ENCODE measurements at places on chromosomes 3 and 15.

DNA sequence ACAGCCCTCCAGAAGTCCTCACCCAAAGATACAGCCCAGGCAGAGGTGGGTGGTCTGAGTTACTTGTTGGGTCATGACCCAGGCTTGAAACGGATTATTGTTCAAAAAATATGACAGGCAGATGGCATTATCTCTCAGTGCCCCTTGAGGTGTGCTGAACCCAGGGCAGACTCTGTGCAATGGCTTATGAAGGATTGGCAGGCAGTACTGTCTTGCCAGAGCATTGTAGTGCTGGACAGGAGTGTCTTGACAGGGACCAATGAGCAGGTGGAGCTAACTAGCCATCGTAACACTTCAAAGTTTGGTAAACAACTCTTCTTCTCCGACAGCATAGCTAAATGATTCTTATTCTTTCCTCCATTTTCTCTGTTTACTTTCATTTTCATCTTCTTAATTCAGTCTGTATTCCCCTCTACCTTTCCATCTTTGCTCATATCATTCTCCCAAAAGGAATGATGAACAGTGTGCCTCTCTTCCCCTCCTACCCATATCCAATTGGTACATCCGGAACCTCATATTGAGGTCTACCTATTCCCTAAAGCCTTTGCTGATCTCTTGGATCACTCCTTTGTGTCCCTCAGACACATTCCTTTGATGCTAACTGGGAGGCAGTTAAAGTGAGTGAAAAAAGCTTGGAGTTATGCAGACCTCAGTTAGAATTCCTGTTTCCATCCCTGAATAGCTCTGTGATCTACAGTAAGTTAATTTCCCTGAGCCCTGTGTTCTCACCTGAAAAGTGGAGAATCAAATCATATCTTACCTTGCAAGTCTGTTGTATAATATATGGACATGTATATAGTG is 2.6 kb upstream of the IL20RB start:
- ATAC-seq: no peak

DNA sequence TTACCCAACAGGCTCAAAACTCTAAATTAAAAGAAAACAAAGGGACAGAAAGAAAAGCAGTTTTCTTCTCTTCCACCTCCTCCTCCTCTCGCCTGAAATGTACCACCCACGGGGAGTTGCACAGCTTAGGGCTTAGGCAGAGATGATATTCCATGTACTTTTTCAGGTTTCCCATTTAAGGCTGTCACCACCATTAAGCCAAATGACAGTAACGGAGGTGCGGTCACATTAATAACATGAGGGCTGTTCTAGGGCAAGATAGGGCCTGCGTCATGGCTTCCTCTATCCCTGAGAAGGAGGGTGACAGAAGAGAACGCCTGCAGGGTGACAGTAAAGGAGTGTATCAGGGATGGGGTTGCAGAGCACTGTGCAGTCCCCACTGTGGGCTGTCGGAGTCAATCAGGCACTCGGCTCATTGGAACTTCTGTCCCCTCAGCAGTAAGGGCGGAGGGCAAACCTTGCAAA is 51.7 kb upstream of the TJP1 start:
- no peak for ATAC-seq

GRCh38 chr3:149621218-149622005 is 36.4 kb downstream of the WWTR1 start:
- peak; percentile 35 for ATAC-seq

- ATAC-seq: no peak
Measured at GRCh38 chr3:125068265-125068664, 12.5 kb upstream of the HEG1 start.

DNA sequence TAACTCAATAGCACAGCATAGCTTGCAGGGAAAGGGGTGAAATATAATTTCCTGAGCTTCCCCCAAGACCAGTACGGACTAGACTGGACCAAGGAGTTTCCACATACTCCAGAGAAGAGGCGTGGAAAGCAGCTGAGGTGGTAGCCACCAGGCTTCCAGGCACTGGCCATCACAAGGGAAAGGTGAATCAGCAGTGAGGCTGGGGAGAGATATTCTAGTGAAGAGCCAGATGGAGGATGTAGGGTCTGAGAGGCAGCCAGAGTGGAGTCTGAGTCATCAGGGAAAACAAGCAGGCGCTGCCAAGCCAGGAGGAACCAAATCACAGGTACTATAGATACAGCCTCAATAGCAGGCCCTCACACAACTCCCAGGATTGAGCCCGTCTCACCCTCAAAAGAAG is 9.6 kb upstream of the RASA2 start:
- no peak for ATAC-seq
